Spinal cord (tissue), 10 donors: ENCODE measurements at places on chromosomes 5 and 9. TPM values are rescaled to one million over a fixed set of nuclear protein-coding genes. Genes with fewer than 3 reads are reported as not detected.

DNA sequence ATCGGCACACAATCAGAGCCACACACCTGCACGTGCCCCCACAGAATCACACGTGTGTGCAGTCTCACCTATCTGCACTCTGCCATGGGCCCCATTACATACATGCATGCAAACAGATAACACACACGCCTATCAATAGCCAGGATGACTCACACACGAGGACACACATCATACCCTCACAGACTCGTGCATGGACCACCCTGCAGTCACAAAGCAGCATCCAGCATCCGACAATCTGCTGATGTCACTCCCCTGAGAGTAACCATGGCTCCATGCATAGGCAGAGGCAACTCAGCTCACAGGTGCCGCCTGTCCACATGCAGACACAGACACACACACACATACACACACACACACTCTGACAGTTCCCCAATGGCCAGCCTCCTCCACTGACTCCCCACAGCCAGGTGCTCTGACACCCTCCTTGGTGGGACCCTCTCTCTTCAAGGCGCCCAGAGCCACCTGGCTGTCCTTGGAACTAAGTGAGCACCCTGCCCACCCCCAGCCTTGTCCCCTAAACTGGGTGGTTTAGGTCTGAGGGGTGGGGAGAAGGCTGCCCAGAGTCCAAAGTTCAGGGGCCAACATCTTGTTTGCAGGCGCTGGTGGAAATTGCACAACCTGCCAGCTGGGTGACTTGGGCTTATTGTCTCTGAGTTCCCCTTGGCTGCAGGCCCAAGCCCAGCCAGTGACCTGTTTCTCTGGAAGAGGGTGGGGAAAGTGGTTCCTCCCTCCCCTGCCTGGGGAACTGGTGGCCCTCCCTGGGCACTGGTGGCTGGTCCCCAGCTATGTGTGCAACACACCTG is 34.6 kb upstream of the NEK6 start:
- peaks cover 26% of the 10 kb centered on the region for H3K4me1 ChIP-seq
- H3K27me3 ChIP-seq, result no peaks in the 10 kb centered on the region
- no peaks in the 10 kb centered on the region for H3K36me3 ChIP-seq
- peak; percentile 59 for DNase-seq

DNA sequence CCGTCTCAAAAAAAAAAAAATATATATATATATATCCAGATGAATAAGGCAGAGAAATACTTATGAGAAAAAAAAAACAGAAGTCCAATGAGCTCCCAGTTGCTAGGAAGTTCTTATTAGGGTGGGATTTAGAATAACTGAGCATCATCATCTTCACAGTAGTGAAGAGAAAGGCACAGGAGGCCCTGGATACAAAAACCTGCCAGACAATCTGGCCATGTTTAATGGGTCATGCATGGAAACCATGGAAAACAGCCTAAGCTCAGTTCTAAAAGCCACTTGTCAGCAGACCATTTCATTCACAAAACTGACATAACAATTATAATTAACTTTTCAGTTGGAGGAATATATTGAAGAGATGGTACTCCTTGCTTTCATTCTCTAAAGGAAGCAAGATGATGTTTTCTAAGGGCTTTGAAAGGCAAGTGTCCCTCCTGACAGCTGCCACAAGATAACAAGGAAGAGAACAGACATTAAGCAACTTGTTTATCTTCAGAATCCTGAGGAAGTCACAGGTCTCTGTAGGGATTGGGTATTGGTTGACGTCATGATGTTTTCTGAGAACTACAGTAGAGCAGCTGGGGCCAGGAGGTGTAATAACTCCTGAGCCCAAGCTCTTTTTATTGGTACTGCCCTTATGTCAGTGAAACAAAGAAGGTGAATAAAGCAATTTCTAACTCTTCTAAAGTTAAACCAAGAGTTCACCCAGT is 463.1 kb downstream of the DMAC1 start:
- no peak overlapping the region for H3K4me3 ChIP-seq
- H3K4me1 ChIP-seq, result no peaks in the 10 kb centered on the region
- no peaks in the 10 kb centered on the region for H3K27me3 ChIP-seq

- H3K27me3 ChIP-seq, result no peaks in the 10 kb centered on the region
- no peak overlapping the region for H3K27ac ChIP-seq
- H3K4me1 ChIP-seq, result no peaks in the 10 kb centered on the region
- H3K36me3 ChIP-seq, result no peaks in the 10 kb centered on the region
- no peak for DNase-seq
- no peak overlapping the region for H3K4me3 ChIP-seq
Observed at GRCh38 chr5:76209297-76209696, 126.1 kb downstream of the SV2C start.

- no peaks in the 10 kb centered on the region for H3K27me3 ChIP-seq
- H3K36me3 ChIP-seq, result no peaks in the 10 kb centered on the region
- H3K4me3 ChIP-seq, result no peak overlapping the region
- DNase-seq, result no peak
- peak overlapping the region; percentile 36 for H3K27ac ChIP-seq
Observed at GRCh38 chr5:82586181-82586580, 308.0 kb upstream of the RPS23 start.

- H3K36me3 ChIP-seq, result peaks cover 21% of the 10 kb centered on the region
- no peak for DNase-seq
- H3K4me1 ChIP-seq, result peaks cover 43% of the 10 kb centered on the region
- no peak overlapping the region for H3K27ac ChIP-seq
- no peaks in the 10 kb centered on the region for H3K27me3 ChIP-seq
- no peak overlapping the region for H3K4me3 ChIP-seq
Observed at GRCh38 chr9:87603854-87604490, 106.3 kb downstream of the DAPK1 start.

GRCh38 chr9:101162231-101162630 is 133.7 kb downstream of the PLPPR1 start:
- H3K4me1 ChIP-seq, result peaks cover 3% of the 10 kb centered on the region
- H3K27ac ChIP-seq, result no peak overlapping the region
- no peaks in the 10 kb centered on the region for H3K36me3 ChIP-seq
- no peak overlapping the region for H3K4me3 ChIP-seq

GRCh38 chr9:70868041-70868440 is 253.4 kb downstream of the TRPM3 start:
- H3K27me3 ChIP-seq, result no peaks in the 10 kb centered on the region
- H3K4me3 ChIP-seq, result peak overlapping the region; percentile 48
- H3K4me1 ChIP-seq, result no peaks in the 10 kb centered on the region
- peak overlapping the region; percentile 81 for H3K27ac ChIP-seq
- DNase-seq, result no peak

DNA sequence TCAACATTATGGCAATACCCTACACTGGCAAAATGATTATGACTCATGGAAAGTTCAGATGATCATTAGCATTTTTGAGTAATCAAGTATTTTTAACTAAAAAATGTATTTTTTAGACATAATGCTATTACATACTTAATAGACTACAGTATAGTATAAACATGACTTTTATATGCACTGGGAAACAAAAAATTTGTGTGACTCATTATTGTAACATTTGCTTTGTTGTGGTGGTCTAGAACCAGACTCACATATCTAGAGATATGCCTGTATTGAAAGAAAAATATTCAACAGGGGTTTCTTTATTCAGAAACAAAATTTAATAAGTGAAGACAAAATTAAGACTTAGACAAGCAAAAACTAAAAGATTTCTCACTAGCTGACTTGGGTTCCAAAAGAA is 385.3 kb upstream of the RIOK2 start:
- H3K4me3 ChIP-seq, result no peak overlapping the region
- no peaks in the 10 kb centered on the region for H3K4me1 ChIP-seq
- H3K27me3 ChIP-seq, result no peaks in the 10 kb centered on the region
- H3K27ac ChIP-seq, result no peak overlapping the region

DNA sequence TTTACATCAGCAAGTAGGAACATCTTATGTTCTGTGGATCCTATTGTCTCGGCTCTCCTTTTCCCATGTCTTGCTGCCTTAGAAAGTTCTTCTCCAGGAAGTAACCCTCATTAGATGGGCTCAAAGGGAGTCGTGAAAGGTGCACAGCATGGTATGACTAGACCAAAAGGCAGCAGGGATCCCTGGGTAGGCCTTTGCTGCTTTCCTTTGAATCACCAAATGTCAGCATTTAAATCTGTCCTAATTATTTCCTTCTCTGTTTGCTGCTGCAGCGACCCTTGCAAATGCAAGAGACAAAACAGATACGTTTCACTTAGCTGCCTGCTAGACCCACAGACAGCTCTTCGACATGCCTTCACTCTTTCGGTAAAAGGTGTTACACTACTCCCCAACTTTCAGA is 218.4 kb downstream of the ACTL7B start:
- no peaks in the 10 kb centered on the region for H3K4me1 ChIP-seq
- no peak overlapping the region for H3K4me3 ChIP-seq
- H3K27ac ChIP-seq, result no peak overlapping the region
- H3K36me3 ChIP-seq, result no peaks in the 10 kb centered on the region

- no peak overlapping the region for H3K27ac ChIP-seq
- H3K36me3 ChIP-seq, result no peaks in the 10 kb centered on the region
- H3K4me1 ChIP-seq, result no peaks in the 10 kb centered on the region
- DNase-seq, result no peak
- no peak overlapping the region for H3K4me3 ChIP-seq
Observed at GRCh38 chr5:27598576-27598975, 560.2 kb upstream of the CDH9 start.

DNA sequence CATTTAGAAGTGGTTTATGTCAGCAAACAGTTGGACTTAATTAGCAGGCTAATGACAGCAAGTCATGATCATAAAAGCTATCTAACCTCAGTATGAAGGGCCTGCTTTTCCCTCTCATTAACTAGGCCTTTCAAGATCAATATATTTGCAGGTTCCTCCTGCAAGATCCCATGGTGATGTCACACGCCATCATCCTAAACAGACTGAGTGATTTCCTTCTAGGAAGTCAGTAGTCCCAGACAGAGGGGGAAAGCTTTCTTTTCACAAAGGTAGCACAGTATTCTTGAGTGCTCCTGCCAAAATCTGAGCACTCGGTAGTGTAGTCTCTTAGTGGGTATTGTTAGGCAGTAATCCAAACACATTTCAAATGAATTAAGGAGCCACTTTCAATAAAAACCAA is 52.5 kb downstream of the UIMC1 start:
- H3K27me3 ChIP-seq, result no peaks in the 10 kb centered on the region
- no peaks in the 10 kb centered on the region for H3K4me1 ChIP-seq
- no peak for DNase-seq
- H3K36me3 ChIP-seq, result peaks cover 12% of the 10 kb centered on the region
- H3K4me3 ChIP-seq, result no peak overlapping the region

DNA sequence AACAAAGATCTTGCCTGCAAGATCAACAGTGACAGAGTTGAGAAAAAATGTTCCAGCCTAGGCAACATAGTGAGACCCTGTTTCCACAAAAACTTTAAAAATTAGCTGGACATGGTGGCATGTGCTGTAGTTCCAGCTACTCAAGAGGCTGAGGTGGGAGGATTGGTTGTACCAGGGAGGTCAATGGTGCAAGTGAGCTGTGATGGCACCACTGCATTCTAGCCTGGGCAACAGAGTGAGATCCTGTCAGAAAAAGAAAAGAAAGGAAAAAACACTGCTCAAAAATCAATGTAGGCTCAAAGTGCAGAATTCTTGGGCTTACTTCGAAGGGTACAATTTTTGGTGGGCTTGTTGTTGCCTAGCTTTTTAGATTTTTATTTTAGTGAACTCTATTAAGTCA is 145.4 kb downstream of the PLPPR1 start:
- DNase-seq, result no peak
- H3K4me1 ChIP-seq, result peaks cover 3% of the 10 kb centered on the region
- no peak overlapping the region for H3K27ac ChIP-seq
- no peaks in the 10 kb centered on the region for H3K27me3 ChIP-seq
- H3K4me3 ChIP-seq, result no peak overlapping the region

GRCh38 chr5:29054694-29055093 is 2016.3 kb upstream of the CDH9 start:
- no peaks in the 10 kb centered on the region for H3K36me3 ChIP-seq
- H3K27ac ChIP-seq, result no peak overlapping the region
- DNase-seq, result no peak

DNA sequence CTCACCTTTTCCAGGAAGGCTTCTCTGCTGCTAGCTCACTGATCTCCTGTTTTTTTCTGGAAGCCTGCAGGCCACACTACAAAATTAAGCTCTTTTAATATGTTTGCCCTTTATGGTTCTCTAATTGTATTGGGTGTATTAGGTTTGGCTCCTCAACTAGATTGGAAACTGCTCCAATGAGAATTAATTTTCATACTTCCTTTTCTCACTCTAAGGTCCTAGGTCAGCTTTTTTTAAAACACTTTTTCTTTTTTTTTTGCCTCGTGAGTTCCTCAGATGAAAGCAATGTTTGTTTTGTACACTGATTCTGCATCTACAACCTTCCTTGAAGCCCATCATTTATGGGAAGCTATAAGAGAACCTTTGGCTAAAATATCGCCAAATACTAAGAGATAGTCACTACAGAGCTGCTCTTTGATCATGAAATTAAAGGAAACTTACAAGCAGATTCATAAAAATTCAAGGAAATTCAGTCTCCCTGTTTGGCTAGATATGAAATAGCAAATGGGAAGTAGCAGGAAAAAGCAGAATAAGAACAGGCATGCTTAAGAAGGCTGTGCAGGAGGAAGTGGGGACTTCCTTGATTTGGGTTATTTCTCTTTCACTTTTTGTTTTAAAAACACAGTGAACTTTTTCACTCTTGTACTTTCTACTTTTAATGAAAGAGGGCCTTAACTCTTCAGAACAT is 55.2 kb upstream of the FYB1 start:
- DNase-seq, result no peak
- H3K4me1 ChIP-seq, result no peaks in the 10 kb centered on the region
- H3K27ac ChIP-seq, result no peak overlapping the region

- no peaks in the 10 kb centered on the region for H3K36me3 ChIP-seq
- no peak for DNase-seq
- H3K27me3 ChIP-seq, result peaks cover 11% of the 10 kb centered on the region
- peaks cover 34% of the 10 kb centered on the region for H3K4me1 ChIP-seq
- H3K27ac ChIP-seq, result no peak overlapping the region
- H3K4me3 ChIP-seq, result no peak overlapping the region
Observed at GRCh38 chr9:135186248-135187164, 99.0 kb downstream of the OLFM1 start.

DNA sequence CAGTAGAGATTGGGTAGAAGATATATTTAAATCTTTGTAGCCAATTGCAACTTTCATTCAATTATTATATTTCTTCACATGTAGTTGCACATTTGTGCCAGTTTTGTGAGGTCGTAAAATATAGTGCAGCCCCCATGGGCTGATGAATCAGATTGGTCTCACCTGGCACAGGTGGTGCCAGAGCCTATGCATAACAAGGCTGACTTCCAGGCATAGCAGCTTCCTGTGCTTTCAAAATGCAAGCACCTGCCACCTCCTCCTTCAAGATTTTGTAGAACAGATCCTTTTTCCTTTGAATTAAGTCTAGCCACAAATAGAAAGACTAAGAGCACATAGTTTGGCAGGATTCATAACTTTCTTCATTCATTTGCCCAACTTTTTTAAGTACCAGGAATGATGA is 87.1 kb downstream of the STARD4 start:
- no peak for DNase-seq
- H3K4me1 ChIP-seq, result no peaks in the 10 kb centered on the region
- no peaks in the 10 kb centered on the region for H3K36me3 ChIP-seq
- H3K27ac ChIP-seq, result no peak overlapping the region
- no peaks in the 10 kb centered on the region for H3K27me3 ChIP-seq
- no peak overlapping the region for H3K4me3 ChIP-seq

- H3K36me3 ChIP-seq, result no peaks in the 10 kb centered on the region
- no peaks in the 10 kb centered on the region for H3K4me1 ChIP-seq
- H3K4me3 ChIP-seq, result no peak overlapping the region
- H3K27ac ChIP-seq, result no peak overlapping the region
Observed at GRCh38 chr9:73869264-73869663, 627.9 kb upstream of the RORB start.

Gene ARL14EPL
- total RNA-seq, result not detected

Gene GABBR2
- total RNA-seq, result 67.7 TPM

Gene BTNL3
- not detected for total RNA-seq

Gene PFN3
- total RNA-seq, result not detected

Gene DENND1A
- 30.5 TPM for total RNA-seq

Gene WNK2
- total RNA-seq, result 29.2 TPM

Gene CFAP157
- total RNA-seq, result 1.1 TPM

Gene ADAM19
- total RNA-seq, result 16.2 TPM

Gene LOX
- 22.5 TPM for total RNA-seq

Gene UIMC1
- 37.7 TPM for total RNA-seq

Gene ADAMTSL2
- 3.7 TPM for total RNA-seq

Gene PCDHB11
- total RNA-seq, result 9.7 TPM
